Head of caudate nucleus (tissue), 42 donors: ENCODE measurements at places on chromosomes 11 and 22.

GRCh38 chr22:20054034-20054427 lies 26.0 kb upstream of the DGCR8 start:
- no peak for DNase-seq

GRCh38 chr11:84437071-84437980 lies 1151.2 kb upstream of the CCDC90B start:
- DNase-seq = peak; percentile 53

GRCh38 chr22:39369586-39369985 lies 19.8 kb downstream of the SYNGR1 start:
- DNase-seq = no peak

GRCh38 chr22:33654173-33654895 lies 265.9 kb downstream of the LARGE1 start:
- DNase-seq = no peak

GRCh38 chr11:30422447-30423278 lies 99.8 kb downstream of the ARL14EP start:
- DNase-seq = no peak

DNA sequence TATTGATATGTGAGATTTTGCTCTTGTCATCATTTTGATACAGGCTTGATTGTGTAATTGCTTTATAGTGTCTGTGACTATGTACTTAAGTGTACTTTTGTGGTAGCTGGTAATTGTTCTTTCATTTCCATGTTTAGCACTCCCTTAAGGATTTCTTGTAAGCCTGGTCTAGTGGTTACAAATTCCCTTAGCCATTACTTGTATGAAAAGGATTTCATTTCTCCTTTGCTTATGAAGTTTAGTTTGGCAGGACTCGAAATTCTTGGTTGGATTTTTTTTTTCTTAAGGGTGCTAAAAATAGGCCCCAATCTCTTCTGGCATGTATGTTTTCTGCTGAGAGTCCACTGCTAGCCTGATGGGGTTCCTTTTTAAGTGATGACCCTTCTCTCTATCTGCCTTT lies 346.8 kb downstream of the JRKL start:
- no peak for DNase-seq

DNA sequence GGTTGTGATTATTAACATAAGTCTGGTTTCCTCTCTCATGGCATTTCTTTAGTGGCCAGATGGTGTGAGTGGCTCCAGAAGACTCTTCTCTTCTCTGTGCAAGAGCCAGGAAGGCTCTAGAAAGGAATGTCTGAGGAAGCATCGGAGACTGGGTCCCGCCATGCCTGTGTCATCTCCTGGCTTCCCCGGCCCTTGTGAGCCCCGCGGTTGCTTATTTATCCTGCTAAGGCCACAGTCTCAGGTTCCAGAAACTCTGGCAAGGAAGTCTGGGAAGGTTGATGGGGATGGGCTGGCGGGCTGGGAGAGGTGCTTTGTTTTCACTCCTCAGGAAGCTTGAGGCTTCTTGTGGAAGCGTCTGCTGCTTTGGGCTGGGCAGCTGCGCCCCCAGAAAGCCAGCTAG lies 18.9 kb downstream of the BCR start:
- no peak for DNase-seq

DNA sequence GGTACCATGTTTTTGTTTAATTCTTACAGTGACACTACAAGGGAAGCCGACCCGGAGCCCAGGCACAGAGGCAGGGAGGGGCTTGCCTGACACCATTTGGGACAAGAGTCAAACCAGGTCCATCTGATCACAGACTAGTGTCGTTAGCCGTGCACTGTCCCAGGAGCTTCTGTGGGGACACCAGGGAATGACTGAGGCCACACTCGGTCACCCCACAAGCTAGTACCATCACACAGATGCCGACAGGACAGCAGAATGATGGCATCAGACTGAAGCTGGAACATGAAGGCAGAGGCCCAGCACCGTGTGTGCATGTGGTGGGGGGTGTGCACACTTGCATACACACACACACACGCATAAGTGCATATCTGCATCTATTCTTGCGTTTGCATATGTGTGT lies 61.5 kb upstream of the NECTIN1 start:
- DNase-seq = no peak

GRCh38 chr22:46966846-46967245 lies 204.4 kb downstream of the TBC1D22A start:
- DNase-seq = no peak
